Lung (tissue), 17 donors: ENCODE measurements at places on chromosomes 4 and X. TPM values are rescaled to one million over a fixed set of nuclear protein-coding genes. Genes with fewer than 3 reads are reported as not detected.

The DMRTC1 gene
- total RNA-seq: not detected

The GPR82 gene
- 1.1 TPM for total RNA-seq

The FDCSP gene
- total RNA-seq: not detected

The TMEM31 gene
- 0.65 TPM for total RNA-seq

The SSX4 gene
- not detected for total RNA-seq

DNA sequence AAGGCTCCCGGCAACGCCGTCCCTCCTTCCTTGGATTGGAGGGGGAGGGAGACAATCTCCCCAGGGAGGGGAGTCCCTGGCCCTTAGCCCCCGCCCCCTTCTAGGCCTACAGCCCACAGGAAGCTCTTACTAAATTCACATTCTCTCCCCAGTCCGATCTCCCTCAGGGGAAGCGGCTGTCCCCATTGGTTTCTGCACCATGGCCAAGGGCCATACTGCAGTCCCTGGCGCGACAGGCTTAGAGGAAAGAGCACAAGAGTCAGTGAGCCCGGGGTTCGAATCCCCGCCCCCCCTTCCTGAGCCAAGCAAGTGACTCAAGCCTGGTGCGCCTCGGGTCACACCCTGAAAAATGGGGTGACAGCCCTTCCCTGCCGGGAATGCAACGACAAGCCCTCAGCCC is 1.1 kb downstream of the ABLIM2 start:
- H3K27me3 ChIP-seq: peaks cover 10% of the 10 kb centered on the region
- no peaks in the 10 kb centered on the region for H3K36me3 ChIP-seq
- no peak for DNase-seq
- H3K27ac ChIP-seq: no peak overlapping the region
- no peak overlapping the region for H3K4me3 ChIP-seq
- no peaks in the 10 kb centered on the region for H3K4me1 ChIP-seq

GRCh38 chr4:5809216-5809776 is 83.6 kb downstream of the CRMP1 start:
- H3K4me1 ChIP-seq: no peaks in the 10 kb centered on the region
- H3K27me3 ChIP-seq: no peaks in the 10 kb centered on the region
- no peak for DNase-seq
- H3K27ac ChIP-seq: no peak overlapping the region
- H3K36me3 ChIP-seq: peaks cover 41% of the 10 kb centered on the region

DNA sequence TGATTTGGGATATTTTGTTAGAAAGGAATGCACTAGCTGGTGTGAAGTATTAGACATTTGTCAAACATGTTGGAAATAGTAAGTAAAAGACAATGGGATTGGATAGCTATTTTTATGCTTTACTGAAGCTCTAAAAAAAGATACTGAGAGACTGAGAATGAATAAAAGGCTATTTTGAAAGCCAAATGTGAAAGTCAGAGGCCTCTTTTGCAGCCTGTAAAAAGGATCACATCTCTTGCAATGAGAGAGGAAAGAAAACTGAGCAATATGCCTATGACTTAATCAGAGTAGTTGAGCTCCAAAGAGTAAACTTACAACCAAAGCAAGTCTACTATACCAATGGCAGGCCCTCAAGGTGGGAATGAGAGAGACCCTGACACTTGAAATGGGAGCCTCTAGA is 212.6 kb upstream of the LCORL start:
- H3K27ac ChIP-seq: no peak overlapping the region
- DNase-seq: no peak
- no peaks in the 10 kb centered on the region for H3K4me1 ChIP-seq
- no peaks in the 10 kb centered on the region for H3K36me3 ChIP-seq

GRCh38 chr4:120452001-120452400 is 385.4 kb upstream of the MAD2L1 start:
- H3K36me3 ChIP-seq: no peaks in the 10 kb centered on the region
- H3K4me1 ChIP-seq: no peaks in the 10 kb centered on the region
- H3K4me3 ChIP-seq: no peak overlapping the region
- H3K27me3 ChIP-seq: no peaks in the 10 kb centered on the region
- no peak for DNase-seq
- H3K27ac ChIP-seq: no peak overlapping the region

DNA sequence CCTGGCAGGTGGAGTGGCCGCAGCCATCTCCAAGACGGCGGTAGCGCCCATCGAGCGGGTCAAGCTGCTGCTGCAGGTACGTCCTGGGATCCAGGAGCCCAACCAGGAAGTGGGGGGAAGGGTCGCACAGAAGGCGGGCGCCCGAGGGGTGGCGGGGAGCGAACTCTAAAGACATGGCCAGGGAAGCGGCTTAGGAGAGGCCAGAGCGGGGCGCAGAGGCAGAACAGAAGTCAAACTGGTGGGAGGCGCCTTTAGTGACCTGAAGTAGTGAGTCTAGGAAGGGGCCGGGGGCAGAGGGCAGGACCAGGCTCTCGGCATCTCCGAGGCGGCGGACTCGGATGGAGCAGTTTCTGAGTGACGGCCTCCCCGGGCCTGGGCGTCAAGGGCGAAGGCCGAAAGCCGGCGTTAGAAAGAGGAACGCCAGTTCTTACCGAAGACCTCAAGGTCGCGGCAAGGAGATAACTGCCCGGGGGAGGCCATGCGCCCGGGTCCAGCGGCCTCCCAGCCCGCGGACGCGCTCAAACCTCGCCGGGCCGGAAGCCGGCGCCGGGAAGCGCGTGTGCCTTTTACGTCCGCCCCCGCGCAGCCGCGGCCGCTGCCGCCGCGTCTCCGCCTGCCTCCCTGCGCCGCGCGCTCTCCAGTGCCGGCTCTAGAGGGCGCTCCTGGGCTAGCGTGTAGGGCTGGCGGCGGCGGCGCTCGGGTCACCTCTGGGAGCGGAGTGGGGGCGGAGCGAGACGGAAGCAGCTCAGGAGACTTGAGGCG is 488 bp downstream of the SLC25A5 start:
- no peaks in the 10 kb centered on the region for H3K27me3 ChIP-seq
- H3K36me3 ChIP-seq: peaks cover 6% of the 10 kb centered on the region
- peak overlapping the region; percentile 73 for H3K4me3 ChIP-seq
- H3K4me1 ChIP-seq: no peaks in the 10 kb centered on the region

DNA sequence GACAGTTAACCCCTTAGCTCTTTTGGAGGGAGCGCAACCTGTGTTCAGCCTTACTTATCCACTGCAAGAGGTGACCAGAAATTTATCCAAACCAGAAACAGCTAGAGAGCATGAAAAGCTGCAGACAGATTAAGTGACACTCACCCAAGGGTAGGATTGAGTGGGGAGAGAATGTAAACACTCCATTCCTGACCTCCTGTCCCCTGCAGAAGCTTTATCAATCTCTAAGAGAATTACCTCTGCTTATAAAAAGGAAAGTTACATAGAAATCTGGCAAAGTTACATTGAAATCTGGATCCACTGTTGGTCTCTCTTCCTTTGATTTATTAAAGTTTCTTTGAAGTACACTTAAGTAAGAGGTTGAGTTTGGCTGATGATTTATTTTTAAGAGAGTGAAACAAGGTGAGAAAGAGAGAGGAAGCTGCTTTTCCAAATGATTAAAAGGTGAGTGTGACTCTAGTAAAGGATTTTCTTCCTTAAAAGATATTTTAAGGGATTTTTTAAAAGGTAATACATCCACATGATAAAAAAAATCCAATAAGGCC is 112.3 kb downstream of the ANAPC4 start:
- H3K27me3 ChIP-seq: no peaks in the 10 kb centered on the region
- no peak overlapping the region for H3K4me3 ChIP-seq
- peaks cover 3% of the 10 kb centered on the region for H3K4me1 ChIP-seq

GRCh38 chr4:177680308-177680707 is 238.1 kb upstream of the AGA start:
- no peak overlapping the region for H3K4me3 ChIP-seq
- no peaks in the 10 kb centered on the region for H3K27me3 ChIP-seq
- no peaks in the 10 kb centered on the region for H3K4me1 ChIP-seq
- H3K36me3 ChIP-seq: no peaks in the 10 kb centered on the region
- DNase-seq: no peak
- H3K27ac ChIP-seq: no peak overlapping the region

DNA sequence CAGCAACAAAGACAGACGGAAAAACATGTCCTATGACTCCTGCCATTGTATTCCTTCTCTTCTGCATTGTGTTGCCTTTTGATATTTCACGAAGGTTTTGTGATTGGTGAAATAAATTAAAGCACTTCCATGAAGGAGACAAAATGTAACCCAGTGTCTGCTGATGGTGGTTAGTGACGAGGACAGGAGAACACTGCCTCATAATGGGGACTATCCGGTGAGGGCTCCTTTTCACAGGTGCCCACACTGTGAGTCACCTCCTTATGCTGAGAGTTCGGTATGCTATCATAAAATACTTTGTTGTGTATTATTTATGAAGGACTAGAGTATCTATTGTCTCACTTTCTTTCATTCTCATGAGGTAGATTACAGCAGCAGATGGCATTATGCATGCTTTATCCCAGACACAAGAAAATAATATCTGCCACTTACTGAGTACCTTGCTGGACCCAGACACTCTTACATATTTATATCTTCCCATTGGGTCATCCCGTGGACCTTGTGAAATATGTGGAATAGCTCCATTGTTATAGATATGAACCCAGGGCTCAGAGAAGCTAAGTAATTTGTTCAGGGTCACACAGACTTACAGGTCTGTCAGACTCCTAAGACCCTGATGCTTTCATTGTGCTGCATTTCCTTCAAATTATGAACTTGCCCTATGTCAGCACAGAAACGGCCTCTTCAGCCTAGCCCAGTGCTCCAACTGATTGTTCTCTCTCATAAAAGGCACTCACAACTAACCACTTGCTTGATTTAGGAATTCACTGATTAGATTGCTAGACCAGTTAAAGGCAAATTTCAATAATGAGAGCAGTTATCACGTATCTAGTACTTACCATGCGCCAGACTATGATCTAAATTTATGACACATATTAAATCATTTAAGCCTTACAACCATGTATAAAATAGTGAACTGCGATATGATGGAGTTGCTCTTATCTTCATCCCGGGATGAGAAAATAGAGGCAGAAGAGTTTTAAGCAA is 31.2 kb downstream of the PLS3 start:
- no peaks in the 10 kb centered on the region for H3K27me3 ChIP-seq
- no peak overlapping the region for H3K27ac ChIP-seq
- H3K36me3 ChIP-seq: no peaks in the 10 kb centered on the region

GRCh38 chr4:76987153-76987591 is 37.6 kb downstream of the SEPTIN11 start:
- no peaks in the 10 kb centered on the region for H3K36me3 ChIP-seq
- no peaks in the 10 kb centered on the region for H3K27me3 ChIP-seq
- H3K4me3 ChIP-seq: no peak overlapping the region
- peak; percentile 97 for DNase-seq
- H3K27ac ChIP-seq: peak overlapping the region; percentile 36

GRCh38 chr4:7904952-7905915 is 34.4 kb downstream of the AFAP1 start:
- H3K27ac ChIP-seq: peak overlapping the region; percentile 21
- H3K36me3 ChIP-seq: no peaks in the 10 kb centered on the region
- peaks cover 9% of the 10 kb centered on the region for H3K4me1 ChIP-seq
- H3K4me3 ChIP-seq: no peak overlapping the region
- peak; percentile 50 for DNase-seq
